ENCODE measurements at places on chromosomes 4 and X. TPM values are rescaled to one million over a fixed set of nuclear protein-coding genes. Genes with fewer than 3 reads are reported as not detected.

DNA sequence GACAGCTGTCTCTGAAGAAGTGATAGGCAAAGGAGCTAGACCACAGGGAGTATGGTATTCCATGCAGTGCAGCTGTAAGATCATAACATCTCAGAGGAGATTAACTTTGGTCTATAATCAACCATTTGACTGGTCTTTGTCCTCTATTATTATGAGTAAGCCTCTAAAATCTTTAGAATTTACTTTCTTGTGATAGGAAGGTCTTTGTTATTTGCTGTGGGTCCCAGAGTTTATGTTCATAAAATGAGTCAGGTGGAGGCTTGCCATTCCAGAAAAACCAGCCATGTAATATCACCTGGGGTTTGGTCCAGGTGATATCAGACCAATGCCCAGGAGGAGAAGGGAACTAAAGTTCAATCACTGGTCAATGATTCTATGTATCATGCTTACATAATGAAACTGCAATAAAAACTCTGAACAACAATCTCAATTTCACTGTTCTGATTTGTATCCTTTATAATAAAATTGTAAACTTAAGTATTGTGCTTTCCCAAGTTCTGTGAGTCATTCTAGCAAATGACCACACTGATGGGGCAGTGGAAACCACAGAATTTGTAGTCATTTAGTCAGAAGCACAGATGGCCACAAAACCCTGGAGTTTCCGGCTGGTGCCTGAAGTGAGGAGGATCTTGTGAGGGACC lies 239.6 kb upstream of the TRAM1L1 start:
- H3K4me3 ChIP-seq = no peak overlapping the region
- H3K27ac ChIP-seq = no peak overlapping the region
- no peaks in the 10 kb centered on the region for H3K36me3 ChIP-seq
- DNase-seq = no peak
- no peaks in the 10 kb centered on the region for H3K4me1 ChIP-seq

DNA sequence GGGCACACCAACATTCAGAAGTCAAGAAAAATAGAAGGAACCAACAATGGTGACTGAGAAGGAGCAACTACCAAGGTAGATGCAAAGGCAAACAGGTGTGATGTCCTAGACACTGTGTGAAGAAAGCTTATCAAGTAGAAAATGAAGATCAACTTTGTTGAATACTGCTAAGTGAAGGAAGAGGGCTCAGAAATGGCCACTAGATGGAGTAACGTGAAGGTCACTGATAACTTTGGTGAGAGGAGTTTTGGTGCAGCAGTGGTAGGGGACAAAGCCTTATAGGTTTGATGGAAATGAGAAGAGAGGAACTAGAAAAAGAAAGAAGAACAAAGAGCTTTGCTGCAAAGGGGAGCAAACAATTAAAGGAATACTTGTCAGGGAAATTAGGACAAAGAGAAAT lies 23.5 kb downstream of the OTC start:
- H3K27me3 ChIP-seq = peaks cover 14% of the 10 kb centered on the region
- no peaks in the 10 kb centered on the region for H3K36me3 ChIP-seq
- no peaks in the 10 kb centered on the region for H3K4me1 ChIP-seq
- H3K27ac ChIP-seq = no peak overlapping the region

GRCh38 chr4:52876069-52876468 lies 14.0 kb downstream of the RASL11B start:
- DNase-seq = no peak
- peaks cover 22% of the 10 kb centered on the region for H3K36me3 ChIP-seq
- no peak overlapping the region for H3K4me3 ChIP-seq
- H3K27ac ChIP-seq = no peak overlapping the region

GRCh38 chrX:19893727-19894126 lies 6.3 kb upstream of the SH3KBP1 start:
- H3K27me3 ChIP-seq = no peaks in the 10 kb centered on the region
- H3K36me3 ChIP-seq = no peaks in the 10 kb centered on the region
- H3K4me1 ChIP-seq = peaks cover 10% of the 10 kb centered on the region
- DNase-seq = no peak
- no peak overlapping the region for H3K4me3 ChIP-seq

DNA sequence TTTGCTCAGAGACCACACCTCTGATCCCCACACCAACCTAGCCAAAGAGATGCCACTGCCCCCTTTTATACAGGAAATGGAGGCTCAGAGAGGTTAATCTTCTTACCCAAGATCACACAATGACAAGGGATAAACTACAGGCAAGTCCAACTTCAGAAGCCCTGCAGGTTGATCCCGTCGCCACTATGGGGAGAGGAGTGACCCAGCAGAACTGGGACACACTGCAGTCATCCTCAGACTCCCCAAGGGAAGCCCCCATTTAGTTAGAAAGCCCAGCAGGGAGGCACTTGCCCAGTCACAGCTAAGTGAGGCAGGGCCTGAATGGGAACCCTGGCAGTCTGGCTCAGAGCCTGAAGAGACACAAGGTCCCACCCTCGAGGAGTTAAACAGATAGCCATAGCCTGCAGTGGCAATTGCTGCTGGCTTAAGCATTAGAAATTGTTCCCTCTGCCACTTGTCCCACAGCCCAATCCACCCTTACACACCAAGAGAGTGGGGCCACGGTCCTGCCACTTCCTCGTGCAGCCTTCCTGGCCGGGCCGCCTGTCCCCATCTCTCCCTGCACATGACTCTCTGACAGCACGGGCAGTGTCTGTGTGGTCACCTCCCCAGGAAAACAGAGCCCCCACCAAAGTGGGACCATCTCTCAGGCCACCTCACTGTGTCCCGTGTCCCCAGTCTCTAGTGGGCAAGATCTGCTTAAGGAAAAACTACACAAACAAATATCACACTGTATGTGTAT lies 2.7 kb downstream of the JAKMIP1 start:
- no peaks in the 10 kb centered on the region for H3K36me3 ChIP-seq
- peaks cover 9% of the 10 kb centered on the region for H3K4me1 ChIP-seq
- H3K4me3 ChIP-seq = no peak overlapping the region

- no peak overlapping the region for H3K27ac ChIP-seq
- peaks cover 10% of the 10 kb centered on the region for H3K4me1 ChIP-seq
- no peak for DNase-seq
Measured at GRCh38 chr4:147741190-147741788, 9.4 kb downstream of the ARHGAP10 start.

DNA sequence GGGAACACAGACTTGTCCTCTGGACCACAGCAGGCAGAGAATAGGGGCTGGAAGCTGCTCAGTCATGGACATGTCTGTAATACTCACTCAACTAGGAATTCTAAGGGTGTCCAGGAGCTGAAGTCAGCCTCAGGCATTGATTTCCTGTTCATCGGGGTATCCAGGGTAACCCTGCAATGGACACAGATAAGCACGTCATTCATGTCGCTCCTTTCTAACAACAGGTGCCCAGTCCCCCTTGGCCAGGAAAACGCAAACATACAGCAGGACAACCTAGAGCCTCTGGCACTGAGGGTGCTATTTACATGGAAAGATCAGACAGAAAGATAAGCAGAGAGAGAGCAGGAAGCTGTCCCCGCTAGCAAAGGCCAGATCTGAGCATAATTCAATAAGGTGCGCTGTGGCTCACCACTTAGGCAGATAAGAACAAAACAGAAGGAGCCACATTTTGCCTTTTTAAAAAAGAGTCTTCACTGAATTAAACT lies 21.3 kb downstream of the QDPR start:
- H3K36me3 ChIP-seq = peaks cover 20% of the 10 kb centered on the region
- H3K4me3 ChIP-seq = no peak overlapping the region
- H3K27me3 ChIP-seq = no peaks in the 10 kb centered on the region
- H3K4me1 ChIP-seq = peaks cover 7% of the 10 kb centered on the region
- no peak overlapping the region for H3K27ac ChIP-seq

GRCh38 chr4:24910499-24910898 lies 2.3 kb downstream of the CCDC149 start:
- H3K36me3 ChIP-seq = peaks cover 2% of the 10 kb centered on the region
- H3K27me3 ChIP-seq = peaks cover 38% of the 10 kb centered on the region
- no peak overlapping the region for H3K27ac ChIP-seq

DNA sequence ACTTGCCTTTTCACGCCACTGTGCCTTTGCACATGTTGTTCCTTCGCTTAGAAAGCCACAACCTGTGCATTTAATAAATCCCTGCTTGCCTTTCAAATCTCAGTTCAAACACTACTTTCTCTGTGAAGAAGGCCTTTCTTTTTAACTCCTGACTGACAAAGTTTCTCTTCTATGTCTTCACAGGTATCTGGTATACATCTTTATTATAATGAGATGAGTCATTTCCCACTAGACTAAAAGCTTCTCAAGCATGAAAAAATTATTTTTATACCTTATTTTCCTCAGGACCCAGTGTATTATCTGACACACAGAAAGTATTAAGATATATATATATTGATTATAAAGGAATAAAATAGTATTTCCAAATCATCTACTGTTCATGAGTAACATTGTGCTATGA lies 189.9 kb downstream of the TBCK start:
- H3K36me3 ChIP-seq = peaks cover 30% of the 10 kb centered on the region
- no peak overlapping the region for H3K27ac ChIP-seq
- DNase-seq = no peak
- H3K4me3 ChIP-seq = no peak overlapping the region
- H3K27me3 ChIP-seq = no peaks in the 10 kb centered on the region

DNA sequence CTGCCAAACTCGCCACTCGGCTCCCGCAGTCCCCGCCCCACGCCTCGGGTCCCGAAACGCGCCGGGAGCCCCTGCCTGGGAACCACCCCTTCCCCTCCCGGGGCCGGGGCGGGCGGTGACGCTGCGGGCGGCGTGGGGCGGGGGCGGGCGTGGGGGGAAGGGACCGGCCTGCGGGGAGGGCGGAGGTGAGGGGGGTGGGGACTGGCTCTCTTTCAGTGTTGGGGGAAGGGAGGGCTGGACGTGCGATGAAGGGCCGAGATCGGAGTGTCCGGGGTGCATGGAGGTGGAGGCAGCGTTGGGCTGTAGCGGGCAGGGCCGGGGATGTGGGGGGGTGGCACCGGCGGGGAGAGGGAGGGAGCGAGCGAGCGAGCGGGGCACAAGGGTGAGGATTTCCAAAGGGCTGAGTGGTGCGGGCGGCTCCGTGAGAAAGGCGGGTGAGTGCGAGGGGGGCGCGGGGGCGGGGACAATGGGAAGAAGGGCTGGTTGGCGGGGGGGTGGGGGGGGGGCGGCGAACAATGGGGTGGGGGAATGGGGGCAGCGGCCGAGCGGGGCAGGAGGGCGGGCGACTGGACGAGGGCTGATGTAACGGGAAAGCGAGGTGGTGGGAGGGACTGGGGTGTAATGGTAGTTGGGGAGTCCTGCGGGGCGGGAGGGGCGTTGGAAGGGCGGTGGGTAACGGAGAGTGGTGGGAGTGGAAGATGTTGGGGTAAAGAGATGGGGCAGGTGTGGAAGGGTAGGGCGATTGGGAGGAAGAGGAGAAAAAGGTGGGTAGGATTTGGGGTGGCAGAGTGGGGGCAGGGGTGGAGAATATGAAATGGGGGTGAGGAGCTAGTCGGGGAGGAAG lies 578 bp downstream of the DCUN1D4 start:
- H3K36me3 ChIP-seq = peaks cover 12% of the 10 kb centered on the region
- no peaks in the 10 kb centered on the region for H3K27me3 ChIP-seq
- H3K27ac ChIP-seq = peak overlapping the region; percentile 92
- H3K4me1 ChIP-seq = peaks cover 27% of the 10 kb centered on the region

DNA sequence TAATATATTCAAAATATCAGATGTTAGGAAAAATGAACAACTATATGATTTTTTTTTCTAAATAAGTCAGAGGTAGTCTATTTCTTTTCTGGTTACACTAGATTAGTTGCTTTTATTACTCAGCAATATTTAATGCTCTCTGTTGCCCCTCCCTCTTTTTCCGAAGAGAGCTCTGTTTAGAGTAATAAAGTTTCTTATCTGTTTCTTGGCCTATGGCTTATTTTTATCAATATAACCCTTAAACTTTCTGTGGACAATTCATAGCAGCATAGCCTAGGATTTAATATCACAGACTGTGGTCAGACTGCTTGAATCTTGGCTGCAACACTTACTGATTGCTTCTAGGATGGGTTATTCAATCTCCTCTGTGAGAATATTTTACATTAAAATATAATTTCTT lies 2315.4 kb upstream of the AGA start:
- no peak overlapping the region for H3K4me3 ChIP-seq
- no peak for DNase-seq
- no peak overlapping the region for H3K27ac ChIP-seq
- H3K36me3 ChIP-seq = no peaks in the 10 kb centered on the region

DNA sequence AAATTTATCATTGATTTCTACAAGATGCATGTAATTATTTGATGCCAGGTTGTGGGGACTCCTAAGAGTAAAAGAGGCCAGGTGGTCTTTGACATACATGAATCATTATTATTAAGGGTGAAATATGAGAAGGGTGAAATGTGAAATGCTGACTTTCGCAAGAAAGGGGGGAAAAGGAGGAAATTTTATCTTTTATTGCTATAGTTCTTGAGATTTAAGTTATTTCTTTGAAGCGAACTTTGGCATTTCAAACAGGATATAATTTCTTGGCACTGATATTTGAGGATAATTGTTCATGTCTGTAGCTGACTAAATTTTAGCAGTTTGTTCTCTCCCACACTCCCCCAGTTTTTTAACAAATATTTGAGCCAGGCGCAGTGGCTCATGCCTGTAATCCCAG lies 80.1 kb downstream of the TMEM131L start:
- H3K4me3 ChIP-seq = no peak overlapping the region
- no peak for DNase-seq
- peaks cover 39% of the 10 kb centered on the region for H3K36me3 ChIP-seq
- H3K4me1 ChIP-seq = peaks cover 41% of the 10 kb centered on the region
- H3K27ac ChIP-seq = no peak overlapping the region

GRCh38 chr4:8295471-8295870 lies 25.9 kb downstream of the HTRA3 start:
- no peak overlapping the region for H3K4me3 ChIP-seq
- H3K4me1 ChIP-seq = no peaks in the 10 kb centered on the region
- H3K27ac ChIP-seq = no peak overlapping the region
- no peak for DNase-seq
- H3K36me3 ChIP-seq = no peaks in the 10 kb centered on the region

GRCh38 chr4:97656044-97656720 lies 487.1 kb downstream of the STPG2 start:
- no peak overlapping the region for H3K4me3 ChIP-seq
- H3K27me3 ChIP-seq = no peaks in the 10 kb centered on the region
- no peaks in the 10 kb centered on the region for H3K36me3 ChIP-seq
- DNase-seq = no peak
- no peak overlapping the region for H3K27ac ChIP-seq

The FGF2 gene
- 2.0 TPM for total RNA-seq

The TLR2 gene
- 1.1 TPM for total RNA-seq

The SUPT20HL2 gene
- total RNA-seq = not detected

The TRAPPC11 gene
- total RNA-seq = 21.6 TPM

Data from activated naive CD8-positive, alpha-beta T cell treated with anti-CD3 and anti-CD28 coated beads for 36 hours (primary cell).